ENCODE measurements at places on chromosomes 12 and 14.

DNA sequence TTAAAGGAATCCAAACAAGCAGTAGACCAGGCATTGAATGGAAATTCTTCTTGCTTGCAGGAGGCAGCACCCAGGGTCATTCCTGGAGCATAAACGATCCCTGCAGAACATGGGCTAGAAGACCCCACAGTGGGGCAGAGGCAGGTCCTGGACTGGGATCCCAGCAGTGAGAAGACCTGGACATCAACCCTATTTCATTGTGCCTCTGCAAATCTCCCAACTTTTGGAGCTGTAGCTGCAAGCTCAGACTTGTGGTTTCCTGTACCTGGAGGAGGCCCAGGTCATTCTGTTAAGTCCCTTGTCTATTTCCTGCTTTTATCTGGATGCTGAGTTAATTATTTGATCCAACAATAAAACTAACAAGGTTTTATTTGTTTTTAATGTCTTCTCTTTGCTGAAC is 61.7 kb downstream of the CALM1 start:
- no peak for DNase-seq

- no peak for DNase-seq
Measured at GRCh38 chr14:104266631-104267575, 128.5 kb downstream of the KIF26A start.

DNA sequence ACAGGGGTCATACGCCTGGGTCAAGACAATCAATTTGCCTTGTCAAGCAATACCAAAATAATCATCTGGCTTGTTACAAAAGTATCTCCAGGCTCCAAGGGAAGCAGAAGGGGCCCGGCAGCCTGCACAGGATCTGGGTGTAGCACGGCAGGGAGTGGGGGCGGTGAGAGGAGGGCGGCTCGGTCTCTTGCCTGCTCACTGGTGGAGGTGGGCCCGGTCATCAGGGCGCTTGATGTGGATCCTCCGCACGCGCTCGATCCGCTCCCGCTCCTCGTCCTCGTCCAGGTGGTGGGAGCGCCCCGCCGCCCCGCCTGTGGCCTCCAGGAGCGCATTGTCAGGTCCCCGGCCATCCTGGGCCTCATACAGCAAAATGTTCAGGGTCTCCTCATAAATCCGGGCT is 25.7 kb downstream of the KCTD10 start:
- DNase-seq, result no peak

DNA sequence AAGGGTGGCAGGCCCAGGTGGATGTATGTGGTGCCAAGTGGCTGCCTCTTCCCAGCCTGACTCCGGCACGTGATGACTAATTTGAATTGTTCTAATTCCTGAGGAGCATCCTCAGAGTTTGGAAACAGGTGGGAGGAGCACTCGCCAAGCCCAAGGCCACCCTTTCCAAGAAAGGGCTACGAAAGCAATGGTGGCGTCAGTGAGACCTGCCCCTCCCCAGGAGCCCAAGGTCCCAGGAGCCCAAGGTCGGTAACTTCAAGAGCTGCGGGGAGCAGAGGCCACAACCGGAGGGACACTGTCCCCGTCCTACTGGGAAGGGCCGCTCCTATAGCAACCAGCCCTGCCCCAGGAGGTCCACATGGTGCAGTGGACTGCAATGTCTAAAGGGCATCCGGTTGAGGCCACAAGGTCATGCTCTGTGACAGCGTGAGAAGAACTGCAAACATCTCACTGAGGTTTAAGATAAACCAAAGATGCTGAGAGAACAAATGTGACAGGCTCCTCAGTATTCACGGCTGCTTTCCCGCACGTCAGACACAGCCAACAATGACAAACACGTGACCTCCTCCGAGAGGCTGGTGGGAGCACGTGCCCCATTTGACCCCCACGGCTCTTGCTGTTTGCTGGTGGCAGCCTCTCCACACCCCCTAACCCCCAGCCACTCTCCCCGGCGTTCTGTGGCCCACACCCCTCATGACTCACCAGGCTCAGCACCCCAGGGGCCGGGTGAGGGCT is 79.6 kb downstream of the ITPK1 start:
- no peak for DNase-seq

DNA sequence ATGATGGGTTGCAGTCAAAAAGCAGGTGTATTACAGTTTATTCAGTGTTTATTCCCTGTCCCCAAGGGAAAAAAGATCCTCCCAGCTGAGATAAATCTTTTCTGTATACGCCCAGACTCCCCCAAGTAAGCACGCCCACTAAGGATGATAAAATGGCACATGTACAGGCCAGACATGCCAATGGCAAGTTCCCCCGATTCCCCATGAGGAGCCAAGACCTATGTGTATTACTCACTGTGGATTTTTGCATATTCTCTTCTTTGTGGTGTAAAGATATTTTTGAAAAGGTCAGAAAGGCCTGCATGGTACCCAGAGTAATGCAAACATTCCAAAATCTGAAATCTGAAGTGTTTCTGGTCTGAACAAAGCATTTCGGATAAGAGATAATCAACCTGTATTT is 22.2 kb downstream of the NR2C1 start:
- DNase-seq, result no peak

GRCh38 chr12:120406553-120406952 is 31.4 kb upstream of the COX6A1 start:
- no peak for DNase-seq

GRCh38 chr14:24613747-24614146 is 4.3 kb upstream of the GZMH start:
- DNase-seq, result no peak

DNA sequence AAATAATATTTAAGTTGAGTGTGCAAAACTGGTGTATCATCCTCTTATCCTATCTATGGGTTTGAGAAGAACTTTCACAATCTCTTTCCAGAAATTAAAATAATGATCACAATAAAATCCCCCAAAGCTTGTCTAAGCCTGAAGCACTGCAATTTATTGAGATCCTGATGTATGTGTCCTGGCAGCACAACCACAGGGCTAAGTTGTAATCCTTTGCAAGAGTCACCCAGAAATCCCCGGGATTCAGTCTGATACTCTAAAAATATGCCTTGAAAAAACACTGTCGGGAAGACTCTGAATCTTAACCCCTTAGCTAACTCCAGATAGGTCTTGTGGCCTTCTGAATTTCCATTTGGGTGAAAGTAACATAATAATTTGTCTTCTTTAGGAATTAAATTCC is 40.3 kb upstream of the STXBP6 start:
- DNase-seq, result no peak
